ENCODE measurements at places on chromosomes 6 and 20. TPM values are rescaled to one million over a fixed set of nuclear protein-coding genes. Genes with fewer than 3 reads are reported as not detected.
A peak's percentile ranks its signal among the peaks of the same experiment; 100 is the strongest.

DNA sequence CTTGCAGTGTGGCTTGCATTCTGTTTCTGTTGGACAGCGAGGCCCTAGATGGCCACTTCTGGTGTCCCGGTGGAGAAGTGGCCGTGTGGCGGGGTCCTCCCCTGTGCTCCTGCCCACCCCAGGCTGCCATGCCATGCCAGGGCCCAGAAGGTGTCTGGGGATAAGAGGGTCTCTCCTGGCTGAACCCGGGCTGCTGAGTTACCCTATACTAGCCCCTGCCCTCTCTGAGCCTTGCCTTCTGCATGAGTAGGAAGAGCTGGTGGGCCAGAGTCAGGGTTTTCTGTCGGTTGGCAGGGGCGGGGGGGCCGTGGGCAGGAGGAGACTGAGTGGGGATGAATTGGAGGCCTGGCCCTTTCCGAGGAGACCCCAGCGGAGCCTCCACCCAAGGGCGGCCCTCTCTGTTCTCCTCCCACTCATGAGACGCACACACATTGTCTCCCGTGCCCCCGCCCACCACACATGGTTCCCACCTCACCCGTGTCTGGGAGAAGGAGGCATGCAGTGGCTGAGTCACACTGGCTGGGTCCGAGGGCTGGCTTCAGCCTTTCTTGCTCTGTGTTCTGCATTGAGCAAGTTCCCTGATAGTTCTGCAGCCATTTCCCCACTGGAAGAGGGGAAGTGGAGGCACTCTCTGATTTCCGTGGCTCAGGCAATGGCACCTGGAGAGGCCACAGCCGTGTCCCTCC is 24.6 kb downstream of the VSTM2L start:
- H3K27me3 ChIP-seq = no peaks in the 10 kb centered on the region
- DNase-seq = no peak
- H3K4me1 ChIP-seq = no peaks in the 10 kb centered on the region
- no peak overlapping the region for H3K27ac ChIP-seq
- no peaks in the 10 kb centered on the region for H3K36me3 ChIP-seq

DNA sequence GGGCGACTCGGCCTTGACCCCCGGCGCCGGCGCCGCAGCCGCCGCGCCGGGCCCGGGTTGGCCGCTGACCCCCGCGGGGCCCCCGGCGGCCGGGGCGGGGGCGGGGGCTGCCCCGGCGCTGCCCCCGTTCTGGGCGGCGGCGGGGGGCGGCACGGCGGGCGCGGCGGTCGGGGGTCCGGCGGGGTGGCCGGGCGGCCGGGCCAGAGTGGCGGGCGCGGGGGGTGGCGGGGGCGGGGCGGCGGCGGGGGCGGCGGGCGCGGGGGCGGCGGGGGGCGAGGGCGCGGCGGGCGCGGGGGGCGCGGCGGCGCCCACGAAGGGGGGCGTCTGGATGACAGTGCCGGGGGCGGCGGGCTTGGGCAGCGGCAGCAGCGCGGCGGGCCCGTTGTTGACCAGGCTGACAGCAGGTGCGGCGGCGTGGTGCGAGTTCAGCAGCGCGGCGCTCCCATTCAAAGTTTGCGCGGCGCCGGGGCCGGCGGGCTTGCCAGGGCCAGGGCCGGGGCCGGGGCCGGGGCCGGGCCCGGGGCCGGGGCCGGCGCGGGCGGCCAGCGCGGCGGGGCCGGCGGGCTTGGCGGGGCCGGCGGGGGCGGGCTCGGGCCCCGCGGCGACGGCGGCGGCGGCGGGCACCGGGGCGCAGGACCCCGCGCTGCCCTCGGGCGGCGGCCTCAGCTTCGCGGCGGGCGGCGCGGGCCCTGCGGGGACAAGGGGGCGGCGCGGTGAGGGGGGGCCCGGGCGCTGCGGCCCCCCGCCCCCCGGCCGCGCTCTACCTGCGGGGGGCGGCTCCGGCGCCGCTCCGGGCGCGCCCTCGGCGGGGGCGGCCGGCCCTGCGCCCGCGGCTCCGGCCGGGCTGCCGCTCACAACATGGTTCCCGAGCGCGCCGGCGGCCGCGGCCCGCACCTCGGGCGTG is 659 bp downstream of the TAF4 start:
- no peak overlapping the region for H3K27ac ChIP-seq
- peak overlapping the region; percentile 96 for H3K4me3 ChIP-seq
- peaks cover 17% of the 10 kb centered on the region for H3K4me1 ChIP-seq

The VWA7 gene
- total RNA-seq = not detected

The SCGN gene
- total RNA-seq = not detected

The ULBP3 gene
- 5.4 TPM for total RNA-seq

The ZNF318 gene
- 12.2 TPM for total RNA-seq

The BACH2 gene
- total RNA-seq = 1.3 TPM

GRCh38 chr20:21101932-21102575 is 4.1 kb downstream of the LINC00237 start:
- H3K27me3 ChIP-seq = peaks cover 41% of the 10 kb centered on the region
- DNase-seq = no peak
- H3K4me3 ChIP-seq = no peak overlapping the region
- H3K4me1 ChIP-seq = peaks cover 14% of the 10 kb centered on the region
- H3K27ac ChIP-seq = no peak overlapping the region

The AMD1 gene
- 100 TPM for total RNA-seq

- no peak overlapping the region for H3K4me3 ChIP-seq
- no peak overlapping the region for H3K27ac ChIP-seq
Observed at GRCh38 chr6:8005136-8005535, 59.1 kb downstream of the BLOC1S5 start.

The HIVEP1 gene
- 15.8 TPM for total RNA-seq
